ENCODE measurements at places on chromosomes 13 and 19.

GRCh38 chr13:101065329-101065728, 351.0 kb downstream of the NALCN start:
- no peak for DNase-seq

DNA sequence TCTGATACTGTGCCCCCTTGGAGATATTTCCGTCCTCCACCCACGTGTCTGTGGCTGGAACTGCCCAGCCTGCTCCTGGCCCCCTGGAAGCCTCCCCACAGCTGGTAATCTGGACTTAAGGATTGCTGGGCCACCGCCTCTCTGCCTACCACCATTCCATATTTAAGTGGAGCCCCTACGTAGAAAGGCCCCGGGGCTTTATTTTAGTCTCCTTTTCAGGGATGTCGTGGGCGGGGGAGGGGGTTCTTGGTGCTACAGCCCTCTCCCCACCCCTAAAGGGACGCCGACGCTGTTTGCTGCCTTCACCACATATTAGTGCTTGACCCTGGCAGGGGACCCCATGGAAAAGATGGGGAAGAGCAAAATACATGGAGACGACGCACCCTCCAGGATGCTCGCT, 2.7 kb upstream of the NOP53 start:
- no peak for DNase-seq

DNA sequence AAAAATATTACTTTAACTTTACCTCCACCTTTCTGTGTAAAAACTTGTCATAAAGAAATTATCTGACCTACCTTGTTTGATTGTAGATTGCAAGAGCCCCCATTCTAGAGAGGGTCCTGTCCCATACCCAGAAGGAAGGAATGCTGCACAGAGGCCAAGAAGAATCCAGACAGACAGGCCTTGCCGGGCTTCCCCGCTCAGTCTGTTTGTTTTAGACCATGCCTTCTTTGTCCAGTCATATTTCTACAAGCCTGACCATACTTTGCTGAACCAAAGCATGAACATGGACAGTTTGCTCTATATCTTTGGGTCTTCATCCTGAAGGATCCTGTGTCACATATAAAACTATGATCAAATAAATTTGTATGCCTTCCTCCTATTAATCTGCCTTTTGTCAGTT, 95.8 kb upstream of the MYCBP2 start:
- DNase-seq, result no peak

DNA sequence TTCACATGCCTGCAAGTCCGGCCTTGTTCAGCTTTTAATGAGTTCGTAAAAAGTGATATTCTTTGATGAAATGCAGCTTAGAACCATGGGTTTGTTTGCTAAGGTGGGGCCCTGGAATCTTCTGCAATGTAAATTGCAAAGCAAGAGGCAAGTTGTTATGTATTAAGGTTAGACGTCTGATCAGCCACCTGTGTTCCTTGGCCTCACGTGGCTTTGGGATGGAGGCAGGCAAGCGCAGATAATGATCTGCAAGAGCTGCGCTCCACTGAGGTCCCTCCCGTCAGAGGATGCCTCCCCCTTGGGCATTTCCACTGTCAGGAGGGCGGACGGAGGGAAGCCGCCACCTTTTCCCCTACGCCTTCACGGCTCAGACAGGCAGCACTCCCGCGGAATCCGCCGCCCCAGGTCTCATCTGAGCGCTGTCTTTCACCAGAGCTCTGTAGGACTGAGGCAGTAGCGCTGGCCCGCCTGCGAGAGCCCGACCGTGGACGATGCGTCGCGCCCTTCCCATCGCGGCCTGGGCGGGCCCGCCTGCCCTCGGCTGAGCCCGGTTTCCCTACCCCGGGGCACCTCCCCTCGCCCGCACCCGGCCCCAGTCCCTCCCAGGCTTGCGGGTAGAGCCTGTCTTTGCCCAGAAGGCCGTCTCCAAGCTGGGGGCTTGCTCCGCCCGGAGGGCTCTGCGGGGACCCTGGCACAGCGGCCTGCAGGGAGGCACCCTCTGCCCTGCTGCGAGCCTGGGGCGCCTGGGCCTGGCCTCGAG, 110.9 kb downstream of the CRYL1 start:
- DNase-seq, result no peak

GRCh38 chr19:6271251-6271650, 8.5 kb downstream of the MLLT1 start:
- no peak for DNase-seq

DNA sequence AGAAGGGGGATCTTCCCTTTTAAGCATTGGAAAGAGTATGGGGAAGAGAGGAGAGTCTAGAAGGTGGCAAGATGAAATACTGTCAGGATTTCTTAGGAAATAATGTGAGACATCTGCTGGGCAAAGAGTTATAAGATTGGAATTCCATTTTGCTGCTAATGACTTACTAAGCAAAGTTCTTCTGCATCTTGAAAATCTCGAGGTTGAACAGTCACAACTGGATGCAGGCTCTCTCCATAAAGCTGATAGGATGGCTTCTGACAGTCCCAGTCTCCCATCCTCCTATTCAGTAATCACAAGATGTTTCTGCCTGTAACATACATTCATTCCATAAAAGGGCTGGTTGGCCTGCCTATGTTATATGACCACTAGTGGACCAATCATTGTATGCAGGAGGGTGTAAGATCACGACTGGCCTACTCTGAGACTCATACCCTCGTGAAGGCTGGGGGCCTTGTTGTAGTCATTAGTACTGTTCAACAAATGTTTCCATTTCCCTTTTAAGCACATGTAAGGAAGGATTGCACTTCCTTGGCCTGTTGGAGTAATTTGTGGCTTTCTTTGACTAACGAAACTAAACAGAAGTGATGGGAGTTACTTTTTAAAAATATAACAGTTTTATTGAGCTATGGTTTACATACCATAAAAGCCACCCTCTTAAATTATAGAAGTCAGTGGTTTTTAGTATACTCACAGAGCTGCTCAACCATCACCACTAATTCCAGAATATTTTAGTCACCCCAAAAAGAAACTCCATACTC, 45.0 kb upstream of the TDRD3 start:
- no peak for DNase-seq

DNA sequence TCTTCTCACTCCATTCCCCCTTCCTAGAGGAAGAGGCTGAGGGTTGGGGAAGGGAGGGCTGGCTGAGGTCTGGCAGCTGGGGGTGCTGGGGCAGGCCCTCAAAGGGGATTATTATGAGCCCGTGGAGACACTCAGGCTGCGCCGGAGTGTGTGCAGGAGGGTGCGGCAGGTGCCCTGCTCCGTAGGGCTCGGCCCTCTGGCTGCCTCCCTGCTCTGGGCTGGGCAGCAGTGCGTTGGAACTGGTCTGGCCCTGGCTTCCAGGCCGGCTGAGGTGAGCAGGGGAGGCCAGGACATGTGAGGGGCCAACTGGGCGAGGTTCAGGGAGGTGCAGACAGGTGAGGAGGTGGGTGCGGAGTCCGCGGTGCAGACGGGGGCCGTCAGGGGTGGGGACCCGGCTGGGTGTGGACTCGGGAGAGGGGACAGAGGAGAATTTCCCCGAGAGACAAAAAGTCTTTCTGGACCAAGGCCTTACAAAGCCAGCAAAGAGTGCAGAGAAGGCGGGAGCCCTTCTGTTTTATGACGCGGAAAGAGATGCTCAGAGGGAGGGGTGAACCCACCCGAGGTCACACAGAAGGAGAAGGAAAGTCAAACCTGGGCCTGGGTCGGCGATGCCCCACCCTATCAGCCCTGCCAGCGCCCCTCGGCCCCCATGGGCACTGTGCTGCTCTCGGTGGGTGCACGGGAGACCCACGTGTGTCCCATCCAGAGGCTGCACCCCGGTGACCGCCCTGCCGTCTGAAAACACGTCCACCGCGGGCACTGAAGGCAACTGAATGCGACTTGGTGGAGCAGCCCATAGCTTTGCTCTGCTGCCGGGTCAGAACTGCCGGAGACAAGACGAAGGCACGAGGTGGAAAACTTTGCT, 31.0 kb downstream of the PIP5K1C start:
- no peak for DNase-seq

GRCh38 chr19:10639836-10640235, 14.3 kb upstream of the ILF3 start:
- DNase-seq, result no peak

DNA sequence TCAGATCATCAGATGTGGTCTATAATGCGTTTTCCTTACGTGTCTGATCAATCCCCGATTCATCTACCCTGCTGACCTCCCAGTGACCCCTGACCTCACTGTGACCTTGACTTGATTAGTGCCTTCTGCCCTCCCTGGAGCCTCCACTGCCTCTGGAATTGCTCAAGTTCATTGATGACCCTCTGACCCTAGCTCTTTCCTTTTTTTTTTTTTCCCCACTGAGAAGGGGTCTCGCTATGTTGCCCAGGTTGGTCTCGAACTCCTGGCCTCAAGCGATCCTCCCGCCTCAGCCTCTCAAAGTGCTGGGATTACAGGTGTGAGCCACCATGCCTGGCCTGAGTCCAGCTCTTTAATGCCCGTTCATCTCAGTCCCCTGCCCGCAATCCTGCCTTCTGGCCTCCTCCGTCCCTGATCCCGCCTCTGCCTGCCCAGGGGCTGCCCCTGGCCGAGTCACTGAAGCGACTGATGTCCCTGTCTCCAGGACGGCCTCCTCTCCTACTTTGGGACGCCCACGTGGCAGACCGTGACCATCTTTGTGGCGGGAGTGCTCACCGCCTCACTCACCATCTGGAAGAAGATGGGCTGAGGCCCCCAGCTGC, 4.0 kb upstream of the FTL start:
- DNase-seq, result no peak

- no peak for DNase-seq
Observed at GRCh38 chr13:49561062-49561410, 24.3 kb downstream of the RCBTB1 start.

DNA sequence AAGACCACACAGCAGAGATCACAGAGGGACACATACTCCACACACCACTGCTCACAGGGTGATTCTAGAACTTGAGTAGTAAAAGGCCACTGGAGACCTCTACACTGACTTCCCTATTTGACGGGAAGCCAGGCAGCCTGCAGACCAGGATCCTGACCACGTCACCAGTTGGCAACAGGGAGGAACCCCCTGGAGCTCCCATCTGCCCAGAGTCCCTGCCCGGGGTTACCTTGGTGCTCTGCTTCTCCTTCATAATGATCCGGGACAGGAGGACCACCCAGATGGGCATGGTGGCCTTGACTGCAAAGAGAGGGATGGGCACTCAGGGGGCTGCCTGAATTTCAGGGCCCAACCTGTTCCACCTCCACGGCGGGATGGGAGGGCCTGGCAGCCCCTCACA, 932 bp downstream of the SLC35E1 start:
- DNase-seq, result peak; percentile 40

DNA sequence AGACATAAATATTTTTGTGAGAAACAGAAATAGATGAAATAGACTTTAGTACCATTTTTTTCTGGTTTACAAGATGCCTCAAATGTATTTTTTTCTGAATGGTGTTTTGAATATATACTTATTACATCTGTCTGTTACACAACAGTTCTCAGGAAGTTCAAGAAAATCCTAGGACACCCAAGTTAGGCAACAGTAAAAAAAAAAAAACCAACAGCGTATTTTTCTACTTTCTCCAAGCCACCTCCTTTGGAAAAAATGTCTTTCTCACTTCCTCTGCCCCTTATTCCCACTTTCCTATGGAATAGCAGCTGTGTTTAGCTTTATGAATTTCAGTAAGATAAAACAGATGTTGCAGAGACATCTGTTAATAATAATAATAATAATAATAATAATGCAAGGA, 489.6 kb upstream of the KLF12 start:
- no peak for DNase-seq

- DNase-seq, result no peak
Observed at GRCh38 chr19:5200844-5201243, 139.8 kb downstream of the PTPRS start.

DNA sequence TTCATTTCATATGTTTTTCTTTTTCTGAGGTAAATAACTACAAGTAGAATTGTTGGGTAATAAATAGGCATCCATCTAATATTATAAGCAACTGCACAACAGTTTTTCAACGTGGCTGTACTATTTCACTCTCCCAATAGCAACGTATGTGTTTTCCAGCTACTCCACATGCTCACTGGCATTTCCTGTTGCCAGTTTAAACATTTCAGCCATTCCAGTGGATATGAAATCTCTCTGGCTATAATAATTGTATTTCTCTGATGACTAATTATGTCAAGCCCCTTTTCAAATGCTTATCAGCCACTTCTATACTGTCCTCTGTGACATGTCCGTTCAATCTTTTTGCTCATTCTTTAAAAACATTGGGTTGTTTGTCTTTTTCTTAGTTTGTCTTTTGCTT, 26.8 kb upstream of the ALOX5AP start:
- DNase-seq, result no peak

- DNase-seq, result no peak
Observed at GRCh38 chr13:106036870-106037269, 498.6 kb downstream of the EFNB2 start.
